ENCODE measurements at places on chromosomes 7 and 10. TPM values are rescaled to one million over a fixed set of nuclear protein-coding genes. Genes with fewer than 3 reads are reported as not detected.

GRCh38 chr7:134450294-134451000 is 8.5 kb downstream of the AKR1B1 start:
- DNase-seq: no peak

GRCh38 chr7:158391141-158391540 is 196.5 kb downstream of the PTPRN2 start:
- no peak for DNase-seq

DNA sequence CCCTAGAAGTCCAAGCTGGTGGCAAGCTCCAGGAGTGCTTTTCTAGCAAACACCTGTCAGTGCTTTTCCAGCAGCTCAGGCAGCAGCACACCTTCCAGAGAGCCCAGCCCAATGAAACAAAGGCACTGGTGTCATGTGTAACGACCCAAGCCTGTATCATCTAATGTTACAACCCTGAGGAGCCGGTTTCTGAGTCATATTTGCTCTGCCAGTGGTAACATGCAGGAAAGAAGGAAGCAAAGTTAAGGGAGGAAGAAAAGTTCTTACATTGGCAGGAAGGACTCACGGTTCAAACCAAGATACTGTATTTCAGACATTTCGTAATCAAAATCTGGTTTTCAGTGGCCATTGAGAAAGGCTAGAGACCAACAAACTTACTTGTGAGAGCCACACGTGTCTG is at the start of gene ANKRD22:
Gene ANKRD22 (minus strand): TSS at position 139 of the 400 bp plus-strand sequence. CDS start 237 bp downstream, outside the sequence.
- DNase-seq: no peak

DNA sequence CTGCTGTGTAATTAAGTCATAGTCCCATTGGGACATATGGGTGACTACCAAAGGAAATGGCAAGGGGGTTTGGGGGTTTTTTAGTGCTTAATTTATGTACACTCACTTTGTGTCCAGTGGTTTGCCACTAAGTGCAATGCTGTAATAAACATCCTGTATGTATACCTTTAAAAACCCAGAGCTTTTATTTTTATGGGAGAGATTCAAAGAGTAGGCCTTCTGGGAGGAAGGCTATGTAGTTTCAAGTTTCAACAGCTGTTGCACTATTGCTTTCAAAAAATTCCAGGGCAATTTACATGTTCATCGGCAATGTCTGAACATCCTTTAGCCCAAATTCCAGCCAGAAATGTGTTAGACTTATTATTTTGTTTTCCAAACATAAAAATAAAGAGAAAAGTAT is 744.7 kb downstream of the XPNPEP1 start:
- no peak for DNase-seq

DNA sequence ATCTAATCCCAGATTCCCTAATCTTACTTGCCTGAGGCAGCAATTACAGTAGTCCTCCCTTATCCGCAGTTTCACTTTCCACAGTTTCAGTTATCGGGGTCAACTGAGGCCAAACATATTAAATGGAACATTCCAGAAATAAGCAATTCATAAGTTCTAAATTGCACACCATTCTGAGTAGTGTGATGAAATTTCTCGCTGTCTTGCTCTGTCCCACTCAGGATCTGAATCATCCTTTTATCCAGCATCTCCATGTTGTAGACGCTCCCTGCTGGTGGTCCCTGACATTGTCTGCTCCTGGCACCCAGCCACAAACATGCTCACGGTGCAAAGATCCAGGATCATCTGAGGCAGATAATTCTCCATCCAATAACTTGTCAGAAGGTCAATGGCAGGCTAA is 128.7 kb upstream of the CXCL12 start:
- no peak for DNase-seq

DNA sequence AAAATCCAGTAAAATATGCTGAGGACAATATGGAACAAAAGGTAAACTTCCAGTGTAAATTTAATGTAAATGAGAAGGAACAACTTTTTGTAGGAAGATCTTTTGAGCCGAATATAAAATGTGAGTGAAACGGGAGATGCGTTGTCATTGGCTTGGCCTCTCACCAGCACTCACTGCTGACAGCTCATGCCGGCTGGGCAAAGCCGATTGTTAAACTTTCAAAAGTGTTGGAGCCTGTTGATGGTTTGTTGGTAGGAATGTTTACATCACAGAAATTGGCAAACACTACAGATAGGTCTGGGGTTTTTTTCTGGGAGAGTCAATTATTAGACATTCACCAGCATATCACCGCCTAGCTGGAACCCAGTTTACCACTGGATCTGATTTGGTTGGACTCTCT is 6.1 kb downstream of the PSTK start:
- DNase-seq: no peak

GRCh38 chr7:157517782-157518513 is 181.1 kb downstream of the DNAJB6 start:
- DNase-seq: no peak

- DNase-seq: no peak
Observed at GRCh38 chr10:12408472-12408871, 59.1 kb downstream of the CAMK1D start.

DNA sequence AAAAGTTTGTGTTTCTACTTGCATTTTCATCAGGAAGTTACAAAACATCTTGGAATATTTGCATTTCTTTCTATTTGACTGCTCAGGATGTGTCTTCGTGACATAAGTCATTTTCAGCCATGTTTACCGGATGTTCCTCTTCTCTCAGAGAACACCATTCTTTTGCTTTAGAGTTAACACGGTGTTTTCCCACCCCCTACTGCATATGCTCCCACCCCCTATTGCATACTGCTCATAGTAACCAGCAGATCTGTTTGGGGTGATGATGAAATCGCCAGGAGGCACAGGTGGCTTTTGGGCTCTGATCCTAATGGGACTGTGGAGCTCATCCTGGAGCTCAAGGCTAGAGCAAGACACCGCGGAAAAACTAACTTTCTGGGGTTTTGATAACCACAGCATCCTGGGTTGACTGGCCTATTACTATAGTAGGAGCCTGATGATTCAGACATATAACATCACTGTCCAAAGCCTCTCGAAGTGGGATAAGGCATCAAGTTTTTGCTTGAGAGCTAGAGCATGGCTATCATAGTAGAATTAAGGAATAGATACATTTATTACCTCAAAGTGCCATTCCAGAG is 65.1 kb upstream of the BET1 start:
- no peak for DNase-seq

- no peak for DNase-seq
Observed at GRCh38 chr10:91311601-91312381, 91.3 kb downstream of the PCGF5 start.

- DNase-seq: no peak
Observed at GRCh38 chr10:35424680-35425285, 88.5 kb downstream of the CCNY start.

DNA sequence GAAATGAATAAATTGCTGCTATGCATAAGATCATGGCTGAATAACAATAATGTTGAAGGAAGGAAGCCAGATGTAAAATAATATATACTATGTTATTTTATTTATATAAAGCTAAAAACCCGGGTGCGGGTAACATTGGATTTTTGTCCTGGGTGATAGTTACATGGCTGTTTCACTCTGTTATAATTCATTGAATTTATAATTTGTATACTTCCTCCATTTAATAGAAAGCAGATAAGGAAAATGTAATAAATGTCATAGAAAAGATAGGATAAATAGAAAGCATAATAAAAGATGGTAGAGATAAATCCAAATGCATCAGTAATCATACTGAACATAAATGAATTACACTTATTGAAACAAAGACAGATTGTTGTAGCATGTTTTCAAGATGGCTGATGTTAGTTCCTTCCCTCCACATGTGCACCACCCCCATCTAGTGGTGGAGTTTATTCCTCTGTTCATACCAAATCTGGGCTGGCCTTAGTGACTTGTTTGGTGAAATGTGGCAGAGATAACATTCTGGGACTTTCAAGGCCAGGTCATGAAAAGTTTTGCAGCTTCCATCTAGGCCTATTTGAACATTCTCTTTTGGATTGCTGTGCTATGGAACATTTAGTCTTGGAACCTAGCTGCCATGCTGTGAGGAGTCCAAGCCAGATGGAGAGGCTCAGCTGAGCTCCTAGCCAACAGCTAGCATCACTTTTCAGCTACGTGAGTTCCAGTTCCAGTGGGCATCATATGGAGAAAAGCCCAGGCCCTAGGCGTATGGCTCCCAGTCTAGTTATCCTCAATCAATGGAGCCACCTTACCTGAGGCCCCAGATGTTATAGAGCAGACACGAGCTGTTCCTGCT is 46.9 kb downstream of the AHCYL2 start:
- DNase-seq: no peak

DNA sequence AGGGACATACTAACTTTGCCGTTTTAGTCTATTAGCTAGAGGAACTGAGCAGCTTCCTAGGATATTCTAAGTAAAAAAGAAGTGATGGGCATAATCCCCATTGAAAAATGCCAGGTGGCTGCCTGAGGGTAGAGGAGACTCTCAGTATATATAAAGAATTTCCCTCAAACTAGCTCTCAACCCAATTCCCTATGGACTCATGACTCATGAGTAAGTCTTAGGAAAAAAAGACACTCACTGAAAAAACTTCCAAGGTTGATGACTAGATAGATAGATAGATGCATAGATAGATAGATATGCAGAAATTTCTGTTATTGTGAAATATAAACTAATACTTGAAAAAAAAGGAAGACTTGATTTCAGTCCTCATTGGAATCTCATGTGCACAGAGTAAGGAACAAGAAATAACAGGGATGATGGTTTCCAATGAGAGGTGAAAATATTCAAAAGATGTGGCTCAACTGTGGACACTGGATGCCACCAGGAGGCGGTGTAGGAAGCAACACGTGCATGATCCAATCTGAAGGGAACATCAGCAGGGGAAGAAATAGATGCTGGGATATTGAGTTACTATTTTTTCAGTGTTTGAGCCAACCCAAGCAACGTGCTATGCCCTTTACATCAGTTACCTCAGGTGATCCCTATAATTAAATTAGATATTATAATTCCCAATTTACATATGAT is 711.0 kb upstream of the LRRTM3 start:
- DNase-seq: no peak

GRCh38 chr10:28496481-28496961 is 36.4 kb upstream of the WAC start:
- no peak for DNase-seq

DNA sequence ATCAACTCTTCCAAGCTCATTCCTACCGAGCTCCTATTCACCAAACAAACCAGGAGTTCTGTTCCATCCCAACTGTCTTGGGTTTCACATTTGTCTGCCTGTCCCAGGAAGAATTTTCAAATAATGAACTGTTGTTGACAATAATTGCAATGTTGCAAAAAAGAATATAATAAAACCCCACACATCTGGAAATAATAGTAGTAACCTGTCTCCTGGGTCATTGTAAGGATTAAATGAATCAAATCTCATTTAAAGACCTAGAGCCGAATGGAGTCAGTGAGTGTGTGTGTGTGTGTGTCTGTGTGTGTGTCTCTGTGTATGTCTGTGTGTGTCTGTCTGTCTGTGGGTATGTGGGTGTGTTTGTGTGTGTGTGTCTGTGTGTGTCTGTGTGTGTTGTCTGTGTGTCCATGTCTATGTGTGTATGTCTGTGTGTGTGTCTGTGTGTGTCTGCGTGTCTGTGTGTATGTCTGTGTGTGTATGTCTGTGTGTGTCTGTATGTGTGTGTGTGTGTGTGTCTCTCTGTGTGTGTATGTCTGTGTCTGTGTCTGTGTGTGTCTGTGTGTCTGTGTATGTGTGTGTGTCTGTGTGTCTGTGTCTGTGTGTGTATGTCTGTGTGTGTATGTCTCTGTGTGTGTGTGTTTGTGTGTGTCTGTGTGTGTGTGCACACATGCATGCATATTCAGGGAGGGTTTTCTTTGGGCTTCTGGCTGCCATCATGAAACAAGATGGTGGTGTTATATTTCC is 52.7 kb downstream of the TMEM130 start:
- DNase-seq: no peak

- no peak for DNase-seq
Observed at GRCh38 chr10:66629996-66630395, 295.8 kb upstream of the LRRTM3 start.

TMEM60 gene
- 13.3 TPM for total RNA-seq

GIMAP7 gene
- 6.5 TPM for total RNA-seq

GALNT17 gene
- 90.1 TPM for total RNA-seq

EN2 gene
- total RNA-seq: not detected

FOXI2 gene
- not detected for total RNA-seq

MNX1 gene
- total RNA-seq: not detected
